ENCODE measurements at places on chromosomes 11 and 22.

GRCh38 chr11:76587820-76588454, 82.6 kb downstream of the LRRC32 start:
- DNase-seq, result no peak

GRCh38 chr11:69390561-69390960, 90.9 kb upstream of the LINC01488 start:
- no peak for DNase-seq

- no peak for DNase-seq
Observed at GRCh38 chr11:130778705-130779104, 137.6 kb downstream of the SNX19 start.

DNA sequence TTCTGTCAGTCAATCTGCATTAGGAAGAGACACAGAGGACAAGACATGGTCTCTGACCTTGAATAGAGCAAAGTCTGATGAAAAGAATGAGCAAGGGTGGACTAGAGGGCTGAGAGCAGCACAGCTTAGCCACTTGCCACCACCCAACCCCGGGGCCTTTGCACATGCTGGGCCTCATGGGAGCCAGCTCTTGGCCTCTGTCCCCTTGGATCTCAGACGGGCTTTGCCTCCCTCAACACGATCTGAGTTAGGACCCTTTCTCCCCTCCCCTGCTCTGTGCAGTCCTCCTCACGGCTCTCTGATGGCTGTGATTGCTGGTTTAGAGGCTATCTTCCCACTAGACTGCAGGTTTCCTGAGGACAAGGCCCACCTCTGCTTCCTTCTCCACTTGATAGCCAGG, 131.6 kb upstream of the B3GAT1 start:
- DNase-seq, result no peak

DNA sequence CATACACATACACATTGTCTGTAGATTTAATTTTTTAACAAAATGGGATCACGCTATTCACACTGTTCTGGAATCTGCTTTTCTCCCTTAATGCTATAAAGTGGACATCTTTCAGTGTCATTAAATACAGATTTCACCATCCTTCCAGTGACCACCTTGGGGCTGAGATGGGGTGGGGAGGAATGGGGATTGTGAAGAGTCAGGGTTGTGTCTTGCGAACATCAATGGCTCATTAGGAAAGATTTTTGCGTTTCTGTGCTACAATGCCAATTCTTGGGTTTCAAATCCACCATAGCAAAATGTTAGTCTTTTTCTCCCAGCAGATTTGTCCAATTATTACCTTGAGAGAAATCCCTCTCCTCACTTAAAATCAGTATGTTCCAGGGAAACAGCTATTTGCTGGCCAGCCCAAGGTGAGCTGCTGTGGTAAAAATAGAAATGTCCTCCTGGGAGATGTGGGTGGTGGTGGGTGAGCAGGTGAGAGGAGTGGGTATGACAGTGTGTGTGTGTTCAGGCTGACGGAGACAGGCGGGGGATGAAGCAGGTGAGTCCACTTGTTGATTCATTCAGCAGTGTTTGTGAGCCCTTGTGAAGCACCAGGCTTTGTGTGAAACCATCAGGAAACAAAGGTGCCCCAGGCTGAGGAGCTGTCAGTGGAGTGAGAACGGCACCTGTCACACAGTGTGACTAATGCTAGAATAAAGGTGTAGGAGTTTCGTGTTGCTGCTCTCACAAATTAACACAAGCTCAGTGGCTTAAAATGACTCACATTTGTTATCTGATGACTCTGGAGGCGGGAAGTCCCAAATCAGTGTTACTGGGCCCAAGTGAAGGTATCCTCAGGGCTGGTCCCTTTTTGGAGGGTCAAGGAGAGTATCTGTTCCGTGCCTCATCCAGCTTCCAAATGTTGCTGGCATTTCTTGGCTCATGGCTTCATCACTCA, 1.7 kb upstream of the CBX6 start:
- DNase-seq, result peak; percentile 85

GRCh38 chr11:65780770-65781151, at the start of gene AP5B1:
Gene AP5B1, minus strand, starts transcription at chr11:65780976. Its CDS starts 385 bp downstream, at chr11:65780591.
- DNase-seq, result peak; percentile 73

DNA sequence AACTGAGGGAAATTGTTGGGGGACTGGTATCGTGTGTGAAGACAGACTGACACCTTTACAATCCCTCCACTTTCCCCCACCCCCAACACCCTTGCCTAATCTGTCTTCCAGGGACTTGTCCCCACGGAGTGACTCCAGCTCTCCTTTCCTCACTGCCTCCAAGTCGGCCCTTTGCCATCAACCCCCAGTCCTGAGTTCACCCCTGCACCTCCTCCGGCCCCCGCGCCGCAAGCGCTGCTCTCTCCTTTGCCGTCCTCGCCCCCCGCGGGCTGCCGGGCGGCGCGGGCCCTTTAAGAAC, 183 bp upstream of the ABCG4 start:
- no peak for DNase-seq

DNA sequence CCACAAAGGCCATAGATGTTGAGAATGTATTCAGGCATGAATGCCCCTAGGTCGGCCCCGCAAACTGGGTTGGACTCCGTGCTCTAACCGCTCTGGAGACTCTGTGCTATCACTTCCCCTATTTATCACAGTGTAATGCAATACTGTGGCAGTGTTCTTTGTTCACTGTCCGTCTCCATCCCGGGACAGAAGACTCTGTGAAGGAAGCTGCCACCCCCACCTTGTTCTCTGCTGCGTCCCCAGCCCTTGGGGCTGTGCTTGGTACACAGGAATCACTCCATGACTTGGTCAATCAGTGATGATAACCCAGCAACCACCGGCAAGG, 57.6 kb downstream of the TSPAN18 start:
- no peak for DNase-seq

GRCh38 chr22:17205432-17205831, 13.8 kb downstream of the ADA2 start:
- no peak for DNase-seq

DNA sequence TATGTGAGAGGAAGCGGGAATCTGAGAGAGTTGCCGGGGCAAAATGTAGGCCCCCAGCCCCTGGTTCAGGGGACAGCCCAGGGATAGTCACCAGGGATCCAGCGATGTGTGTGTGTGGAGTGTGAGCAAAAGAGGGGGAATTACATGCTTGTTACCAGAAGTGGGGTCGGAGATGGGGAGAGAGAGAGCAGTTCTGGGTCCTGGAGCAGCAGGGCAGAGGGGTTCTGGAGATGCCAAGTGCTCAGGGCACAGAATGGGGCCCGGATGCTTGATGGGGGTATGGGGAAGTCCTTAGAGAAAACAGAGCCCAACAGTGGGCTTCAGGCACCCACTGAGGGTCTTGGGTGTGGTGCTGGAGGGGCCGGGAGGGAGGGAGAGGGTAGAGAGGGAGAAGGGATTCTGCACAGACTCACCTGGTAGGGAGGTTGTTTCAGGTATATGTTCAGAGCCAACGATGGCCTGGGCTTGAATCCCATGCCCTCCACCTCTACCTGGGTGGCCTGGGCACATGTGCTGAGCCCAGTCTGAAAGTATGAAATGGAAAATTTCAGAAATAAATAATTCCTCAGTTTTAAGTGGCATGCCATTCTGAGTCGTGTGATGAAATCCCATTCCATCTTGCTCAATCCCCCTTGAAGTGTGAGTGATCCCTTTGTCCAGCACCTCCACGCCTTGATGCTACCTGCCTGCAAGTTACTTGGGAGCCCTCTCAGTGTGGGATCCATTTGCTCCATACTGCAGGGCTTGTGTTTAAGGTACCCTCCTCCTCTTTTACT, 12.4 kb downstream of the SMIM38 start:
- no peak for DNase-seq

- DNase-seq, result no peak
Observed at GRCh38 chr11:122814401-122814800, 23.9 kb upstream of the CRTAM start.

DNA sequence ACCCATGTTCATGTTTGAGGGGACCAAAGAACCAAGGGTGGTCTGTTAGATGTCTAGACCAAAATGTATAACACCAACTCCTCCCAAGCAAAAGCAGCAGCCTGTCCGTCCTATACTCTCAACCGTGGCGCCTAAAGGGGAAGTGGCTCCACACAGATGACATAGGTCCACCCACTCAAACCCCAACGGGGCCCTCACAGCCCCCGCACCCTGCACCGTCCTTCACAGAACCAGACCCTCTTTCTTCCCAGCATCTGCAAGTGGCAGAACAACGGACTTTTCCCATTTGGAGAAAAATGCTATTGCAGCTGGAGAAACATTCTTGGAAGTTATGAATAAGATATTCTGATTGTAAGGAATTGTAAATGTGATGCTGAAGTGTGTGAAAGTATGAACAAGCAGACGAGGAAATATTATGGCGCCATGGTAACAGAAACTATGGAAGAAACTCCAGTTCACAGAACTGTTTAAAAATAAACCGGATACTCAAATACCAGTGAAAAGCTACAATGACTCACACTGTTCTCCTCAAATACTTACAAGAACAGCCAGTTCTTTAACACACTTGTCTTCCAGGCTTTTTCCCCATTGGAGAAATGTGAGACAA, 76.5 kb upstream of the ARFGAP3 start:
- DNase-seq, result peak; percentile 42

DNA sequence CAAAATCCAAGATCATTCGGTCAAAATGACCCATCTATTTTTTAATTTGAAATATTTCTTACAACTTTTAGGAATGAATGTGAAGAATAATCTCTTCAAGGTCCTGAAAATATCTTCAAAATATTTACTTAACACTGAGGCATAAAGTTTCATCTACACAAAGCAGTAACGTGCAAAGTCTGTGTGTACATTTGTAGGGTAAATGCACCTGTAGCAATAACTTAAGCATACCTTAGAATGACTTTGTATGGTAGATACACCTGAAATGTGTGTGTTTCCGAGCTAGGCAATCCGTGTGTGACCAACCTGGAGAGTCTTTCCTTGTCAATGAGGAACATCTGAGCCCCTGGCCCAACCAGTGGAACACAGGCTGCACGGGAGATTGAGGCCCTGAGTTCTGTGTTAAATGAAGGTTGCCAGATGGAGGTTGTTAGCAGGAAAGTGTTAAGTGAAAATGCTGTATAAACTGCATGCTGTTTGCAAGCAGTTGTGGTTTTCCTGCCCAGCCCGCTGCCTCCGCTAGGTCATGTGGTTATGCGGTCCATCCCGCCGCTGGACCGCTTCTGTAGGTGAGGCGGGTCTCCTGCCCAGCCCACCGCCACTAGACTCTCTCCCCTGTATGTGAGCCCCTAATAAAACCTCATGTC, 7.6 kb upstream of the CTR9 start:
- peak; percentile 48 for DNase-seq

GRCh38 chr22:33844273-33844672, 76.0 kb downstream of the LARGE1 start:
- no peak for DNase-seq

DNA sequence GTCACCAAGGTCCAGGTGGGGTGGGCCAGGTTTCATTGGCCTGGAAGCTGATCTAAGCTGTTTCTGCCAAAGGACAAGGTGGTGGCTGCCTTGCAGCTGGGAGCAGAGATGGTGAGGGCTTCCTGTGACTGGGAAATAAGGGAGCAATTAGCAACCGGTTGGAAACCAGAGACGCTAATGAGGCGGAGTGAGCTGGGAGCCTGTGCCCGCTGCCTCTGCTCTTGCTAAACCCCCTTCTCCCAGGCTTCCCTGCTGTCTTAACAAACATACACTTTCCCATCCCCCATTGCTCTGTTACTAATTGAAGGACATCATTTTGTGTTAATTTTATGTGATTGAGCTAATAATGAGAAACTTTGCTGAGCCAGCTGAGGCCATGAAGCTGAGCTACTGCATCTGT, 121.8 kb downstream of the INSC start:
- no peak for DNase-seq

DNA sequence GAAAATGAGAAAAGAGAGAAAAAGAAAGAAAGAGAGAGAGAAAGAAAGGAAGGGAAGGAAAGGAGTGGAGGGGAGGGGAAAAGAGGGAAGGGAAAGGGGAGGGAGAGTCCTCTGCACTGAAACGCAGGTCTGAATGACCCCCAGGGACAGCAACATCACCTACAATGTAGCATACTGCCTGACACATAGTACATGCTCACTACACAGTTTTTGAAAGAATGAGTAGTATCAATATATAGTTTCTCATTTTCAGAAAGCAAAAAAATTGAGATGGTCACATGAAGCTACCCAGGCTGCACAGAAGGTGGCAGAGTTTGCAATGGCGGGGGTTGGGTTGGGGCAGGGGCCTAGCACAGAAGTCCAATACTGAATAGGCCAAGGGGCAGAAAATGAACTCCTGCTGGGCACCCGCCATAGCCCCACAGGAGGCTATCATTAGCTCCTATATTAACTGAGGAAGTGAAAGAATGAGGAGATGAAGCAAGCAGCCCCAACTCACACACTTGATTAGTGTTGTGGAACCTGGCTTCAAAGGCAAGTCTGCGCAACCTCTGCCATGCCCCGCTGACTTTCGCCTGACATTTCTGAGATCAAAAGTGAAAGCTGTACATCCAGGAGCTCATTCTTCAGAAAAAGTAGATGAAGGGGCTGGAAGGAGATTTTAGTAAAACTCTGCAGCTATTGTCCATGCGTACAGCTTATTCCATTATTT, 241.2 kb upstream of the SYN3 start:
- DNase-seq, result no peak

GRCh38 chr22:40764763-40765441, 54.2 kb downstream of the SLC25A17 start:
- no peak for DNase-seq

DNA sequence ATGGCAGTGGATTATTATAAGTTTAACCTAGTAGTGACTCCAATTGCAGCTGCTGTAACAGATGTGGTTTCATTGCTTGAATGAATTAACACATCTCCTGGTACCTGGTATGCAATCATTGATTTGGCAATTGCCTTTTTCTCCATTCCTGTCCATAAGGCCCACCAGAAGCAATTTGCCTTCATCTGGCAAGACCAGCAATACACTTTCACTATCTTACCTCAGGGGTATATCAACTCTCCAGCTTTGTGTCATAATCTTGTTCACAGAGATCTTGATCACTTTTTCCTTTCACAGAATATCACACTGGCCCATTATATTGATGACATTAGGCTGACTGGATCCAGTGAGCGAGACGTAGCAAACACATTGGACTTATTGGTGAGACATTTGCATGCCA, 128.7 kb upstream of the ZC3H12C start:
- no peak for DNase-seq

DNA sequence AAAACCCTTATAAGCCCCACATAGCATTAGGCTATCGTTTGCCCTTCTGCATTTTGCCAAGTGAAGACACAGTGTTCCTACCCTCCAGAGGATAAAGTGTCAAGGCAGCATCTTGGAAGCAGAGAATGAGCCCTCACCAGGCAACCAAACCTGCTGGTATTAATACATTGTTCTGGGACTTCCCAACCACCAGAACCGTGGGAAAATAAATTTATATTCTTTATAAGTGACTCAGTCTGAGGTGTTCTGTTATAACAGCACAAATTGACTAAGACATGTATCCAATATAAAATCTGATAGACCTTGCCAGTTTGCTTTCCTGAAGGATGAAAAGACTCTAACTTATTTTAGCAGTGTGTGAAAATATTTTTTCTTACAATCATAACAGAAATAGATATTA, 792.5 kb upstream of the LRRC4C start:
- no peak for DNase-seq
